ENCODE measurements at places on chromosomes 13 and 19.

DNA sequence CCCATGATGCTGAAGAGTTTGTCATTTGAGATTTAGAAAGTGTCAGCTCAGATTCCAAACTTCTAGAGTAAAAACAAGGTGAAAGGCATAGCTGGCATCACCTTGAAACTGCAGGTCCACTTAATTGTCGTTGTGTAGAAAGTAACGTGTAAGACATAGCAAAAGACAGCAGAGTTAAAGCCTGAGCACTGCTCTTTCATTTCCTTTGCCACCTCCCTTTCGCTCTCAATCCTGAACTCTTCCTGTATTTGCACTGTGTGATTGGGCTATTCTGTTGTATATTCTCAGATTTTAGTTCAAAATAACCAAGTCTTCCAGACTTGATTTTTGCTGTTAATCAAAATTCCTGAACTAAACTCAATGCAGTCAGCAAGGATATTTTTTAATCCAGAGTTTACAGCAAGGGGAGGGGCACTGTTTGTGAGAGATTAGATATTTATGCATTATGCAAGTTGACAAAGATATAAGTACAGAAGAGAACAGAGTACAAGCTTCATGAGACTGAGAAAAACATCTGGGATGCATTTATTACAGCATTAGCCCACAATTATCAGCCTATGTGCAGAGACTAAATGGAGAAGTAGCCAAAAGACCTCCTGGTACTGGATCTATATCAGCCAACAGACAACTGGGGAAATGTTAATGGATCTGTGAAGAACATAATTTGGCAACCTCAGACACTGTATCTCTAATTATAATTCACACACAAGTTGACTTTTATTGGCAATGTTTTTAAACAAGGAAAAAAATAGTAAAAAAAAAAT lies 328.6 kb downstream of the SUCLA2 start:
- no peak for DNase-seq

DNA sequence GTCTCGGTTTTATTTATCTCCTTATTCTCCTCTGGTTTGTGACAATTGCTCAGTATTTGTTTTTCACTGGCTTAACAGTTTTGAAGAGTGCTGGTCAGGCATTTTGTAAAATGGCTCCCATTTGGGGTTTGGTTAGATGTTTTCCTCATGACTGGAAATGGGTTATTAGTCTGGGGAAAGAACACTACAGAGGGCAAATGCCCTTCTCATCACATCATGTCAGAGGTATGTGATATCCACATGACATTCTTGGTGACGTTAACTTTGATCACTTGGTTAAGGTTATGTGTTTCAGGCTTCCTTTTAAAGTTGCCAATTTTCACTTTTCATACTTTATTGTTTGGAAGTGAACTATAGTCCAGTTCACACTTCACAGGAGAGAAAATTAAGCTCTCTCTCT lies 74.8 kb upstream of the KLHL1 start:
- no peak for DNase-seq

DNA sequence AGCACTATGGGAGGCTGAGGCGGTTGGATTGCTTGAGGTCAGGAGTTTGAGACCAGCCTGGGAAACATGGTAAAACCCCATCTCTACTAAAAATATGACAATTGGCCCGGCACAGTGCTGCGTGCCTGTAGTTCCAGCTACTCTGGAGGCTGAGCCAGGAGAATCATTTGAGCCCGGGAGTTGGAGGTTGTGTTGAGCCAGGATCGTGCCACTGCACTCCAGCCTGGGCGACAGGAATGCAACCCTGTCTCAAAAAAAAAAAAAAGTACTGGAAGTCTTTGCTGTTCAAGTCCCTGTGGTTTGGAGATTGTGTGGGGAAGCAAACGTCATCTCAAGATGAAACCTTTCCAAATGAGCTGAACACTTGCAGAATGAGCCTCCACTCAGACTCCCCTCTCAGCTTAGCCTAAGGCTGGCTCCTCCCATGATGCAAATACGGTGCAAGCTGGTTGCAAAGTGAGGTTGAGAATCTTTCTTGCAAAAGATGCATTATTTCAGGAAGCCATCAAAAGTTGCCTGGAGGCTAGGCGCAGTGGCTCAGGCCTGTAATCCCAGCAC lies 46.2 kb downstream of the MYO9B start:
- DNase-seq = no peak

GRCh38 chr13:29909975-29910674 lies 59.7 kb upstream of the UBL3 start:
- no peak for DNase-seq

DNA sequence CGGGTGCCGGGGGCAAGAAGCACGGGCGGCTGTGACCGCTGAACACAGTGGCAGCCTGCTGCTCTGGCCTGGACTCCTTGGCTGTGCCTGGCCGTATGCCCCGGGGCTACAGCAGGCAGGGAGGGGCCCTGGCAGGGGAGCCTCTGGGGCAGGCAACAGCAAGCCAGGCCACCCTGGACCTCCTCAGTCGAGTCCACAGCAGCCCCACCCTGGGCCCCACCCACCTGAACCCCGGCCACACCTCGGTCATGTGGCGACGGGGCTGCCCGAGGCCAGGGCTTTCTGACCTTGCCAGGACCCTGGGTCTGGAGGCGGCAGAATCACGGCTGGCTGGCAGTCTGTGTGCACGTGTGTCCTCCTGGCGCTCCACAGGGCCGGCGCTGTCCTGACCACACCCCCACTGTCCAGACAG lies 8.7 kb downstream of the CILP2 start:
- DNase-seq = no peak

DNA sequence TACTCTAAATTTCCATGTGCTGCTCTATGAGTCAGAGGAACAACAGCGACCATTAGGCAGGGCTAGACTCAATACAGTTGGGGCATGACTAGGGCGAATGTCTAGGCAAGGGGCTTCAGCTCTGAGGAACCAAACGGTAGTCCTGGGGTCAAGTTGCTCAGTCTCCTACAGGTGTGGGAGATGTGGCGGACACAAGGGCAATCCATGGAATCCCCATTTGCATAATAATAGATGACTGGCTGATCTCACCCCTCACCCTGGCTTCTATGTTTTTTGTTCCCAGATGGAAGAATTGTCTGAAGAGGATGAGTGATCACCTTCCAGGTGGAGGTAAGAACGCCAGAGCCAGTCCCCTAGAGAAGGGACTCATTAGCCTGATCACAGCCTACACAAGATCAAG lies 1048.2 kb upstream of the MIR17HG start:
- no peak for DNase-seq

GRCh38 chr19:14479309-14479974 lies 4.3 kb upstream of the PTGER1 start:
- DNase-seq = no peak

DNA sequence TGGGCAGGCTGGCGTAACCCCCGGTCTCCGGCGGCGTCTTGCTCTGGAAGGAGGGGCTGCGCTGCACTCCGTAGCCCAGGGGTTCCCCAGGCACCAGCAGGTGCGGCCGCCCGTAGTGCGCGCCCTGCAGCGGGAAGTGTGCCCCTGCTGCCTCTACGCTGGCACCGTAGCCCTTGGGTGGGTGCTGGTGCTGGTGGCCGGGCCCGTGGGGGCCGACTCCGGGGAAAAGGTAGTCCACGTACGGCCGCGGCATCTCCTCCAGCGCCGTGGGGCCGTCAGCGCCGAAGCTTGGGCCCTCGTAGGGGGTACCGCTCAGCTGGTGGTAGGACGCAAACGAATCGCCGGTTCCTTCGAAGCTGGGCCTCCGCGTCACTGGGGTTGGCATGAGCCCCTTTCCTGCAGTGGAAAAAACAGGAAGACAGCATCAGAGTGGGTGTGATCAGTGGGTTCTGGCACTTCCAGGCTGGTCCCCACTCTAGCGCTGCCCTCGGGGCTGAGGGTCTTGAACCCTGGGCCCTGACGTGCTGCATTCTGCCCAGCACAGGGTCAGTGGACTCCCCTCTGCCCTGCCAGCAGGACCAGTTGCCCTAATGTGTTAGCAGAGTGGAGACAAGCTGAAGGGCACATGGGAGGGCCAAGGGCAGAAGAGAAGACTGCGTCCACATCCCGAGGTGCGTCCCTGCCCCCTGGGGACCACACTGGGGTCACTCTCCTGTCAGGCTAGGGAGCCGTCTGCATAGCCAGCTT lies 72.3 kb downstream of the LATS2 start:
- DNase-seq = no peak

DNA sequence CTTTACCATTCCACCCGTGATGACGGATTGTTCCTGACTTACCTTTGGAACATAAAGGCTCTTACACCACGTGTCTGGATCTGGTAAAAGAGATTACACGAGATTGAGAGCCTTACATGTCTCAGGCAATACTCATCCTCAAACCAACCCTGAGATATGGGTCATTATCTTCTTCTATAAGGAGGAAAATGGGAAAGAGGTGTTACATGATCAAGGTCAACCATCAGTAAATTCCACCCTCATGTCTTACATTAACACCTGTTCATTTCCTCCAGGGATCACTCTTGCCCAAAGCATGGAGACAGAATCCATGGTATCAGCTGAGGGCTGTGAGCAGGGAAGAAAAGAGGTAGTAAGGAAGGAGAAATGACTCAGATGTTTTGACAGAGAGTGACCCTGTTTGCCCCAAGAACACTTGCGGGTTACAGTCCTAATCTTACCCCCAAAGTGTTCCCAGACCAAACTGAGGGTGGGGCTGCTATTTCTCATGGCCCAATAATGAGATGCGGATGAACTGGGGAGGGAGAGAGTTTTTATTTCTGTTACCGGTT lies 19.6 kb downstream of the LILRB4 start:
- no peak for DNase-seq

- DNase-seq = no peak
Measured at GRCh38 chr19:12913011-12913561, 6.0 kb downstream of the SYCE2 start.

- DNase-seq = no peak
Measured at GRCh38 chr13:19781526-19781925, 1.2 kb downstream of the PSPC1 start.

GRCh38 chr19:5430237-5430636 lies 25.0 kb upstream of the ZNRF4 start:
- no peak for DNase-seq

- no peak for DNase-seq
Measured at GRCh38 chr13:44868397-44868796, 120.9 kb downstream of the NUFIP1 start.

- no peak for DNase-seq
Measured at GRCh38 chr19:5895890-5896289, 7.7 kb downstream of the NDUFA11 start.

DNA sequence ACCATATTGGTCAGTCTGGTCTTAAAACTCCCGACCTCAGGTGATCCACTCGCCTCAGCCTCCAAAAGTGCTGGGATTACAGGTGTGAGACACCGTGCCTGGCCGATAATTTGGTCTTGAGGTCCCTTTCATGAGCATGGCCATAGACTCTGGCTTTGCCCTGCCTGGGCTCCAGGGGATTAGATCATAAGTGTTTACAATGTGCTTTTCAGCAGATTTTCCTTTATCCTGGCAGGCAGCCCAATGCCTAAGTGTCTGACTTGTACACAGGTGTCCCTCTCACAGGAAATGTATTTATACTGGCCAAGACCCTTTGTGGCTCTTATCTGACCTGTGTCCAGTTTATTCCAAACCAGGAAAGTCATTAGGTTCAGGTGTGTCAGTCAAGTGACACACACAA lies 15.9 kb downstream of the BCAM start:
- no peak for DNase-seq

DNA sequence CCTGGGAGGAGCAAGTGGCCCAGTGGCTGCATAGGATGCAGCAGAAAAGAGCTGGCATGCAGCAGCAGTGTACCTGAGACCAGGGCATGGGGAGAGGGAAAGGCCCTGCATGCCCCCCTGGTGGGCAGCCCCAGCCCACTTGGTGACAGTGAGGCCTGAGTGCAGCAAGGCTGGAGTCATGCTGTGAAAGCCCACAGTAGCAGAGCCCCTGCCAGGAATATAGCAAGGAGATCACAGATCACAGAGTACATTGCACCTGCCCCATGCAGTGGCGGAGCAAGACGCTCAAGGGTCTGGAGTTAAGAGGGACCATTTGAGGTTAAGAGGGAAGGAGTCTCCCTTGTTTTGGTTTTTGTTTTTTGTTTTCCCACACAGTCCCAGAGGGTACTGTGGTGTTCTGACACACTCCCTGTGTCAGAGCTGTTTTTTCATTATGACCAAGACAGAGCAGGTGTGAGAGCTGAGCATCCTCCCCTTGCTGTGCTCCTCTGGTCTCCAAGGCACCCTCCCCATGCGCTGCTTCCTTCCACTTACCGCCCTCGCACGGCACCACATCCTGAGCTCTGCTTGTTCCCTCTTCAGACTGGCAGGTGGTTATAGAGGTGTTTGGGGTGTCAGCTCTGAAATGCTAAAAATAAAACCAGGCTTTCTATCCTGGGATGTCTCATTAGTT lies 85.0 kb upstream of the UBL3 start:
- no peak for DNase-seq

DNA sequence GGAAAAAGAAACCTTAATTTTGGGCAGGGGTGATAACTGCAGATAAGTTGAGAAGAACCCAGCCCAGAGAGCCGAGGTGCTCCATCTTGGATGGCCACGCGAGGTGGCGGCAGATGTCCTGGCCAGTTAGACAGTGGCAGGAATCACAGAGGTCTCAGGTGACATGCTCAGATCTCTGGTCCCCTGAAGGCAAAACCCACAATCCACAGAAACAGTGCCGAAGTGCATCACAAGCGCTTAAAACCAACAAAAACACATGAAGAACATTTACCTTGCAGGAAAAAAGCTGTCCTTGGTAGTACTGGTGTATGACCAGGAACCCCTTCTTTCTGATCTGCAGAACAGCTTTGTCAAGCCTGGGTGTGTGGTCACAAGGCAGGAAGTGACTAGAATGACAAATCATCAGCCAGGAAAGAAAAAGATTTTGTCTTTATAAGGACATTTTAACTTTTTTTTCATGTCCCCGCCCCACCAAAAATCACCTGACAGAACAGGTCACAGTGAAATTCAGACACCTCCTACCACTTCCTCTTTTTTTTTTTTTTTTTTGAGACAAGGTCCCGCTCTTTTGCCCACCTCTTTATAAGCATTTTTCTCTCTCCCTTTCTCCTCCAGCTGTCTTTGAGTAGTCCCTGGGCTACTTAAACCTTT lies at the start of gene LCP1:
LCP1 (minus strand) TSS at position 338 of the 651 bp plus-strand sequence. CDS start 22,515 bp downstream, outside the sequence.
- no peak for DNase-seq
